ENCODE measurements at places on chromosomes 2 and 18. TPM values are rescaled to one million over a fixed set of nuclear protein-coding genes. Genes with fewer than 3 reads are reported as not detected.
A peak's percentile ranks its signal among the peaks of the same experiment; 100 is the strongest.

GRCh38 chr18:61173554-61173953 is 159.7 kb upstream of the CDH20 start:
- no peak for DNase-seq
- H3K27ac ChIP-seq, result no peak overlapping the region
- no peaks in the 10 kb centered on the region for H3K27me3 ChIP-seq
- no peak overlapping the region for H3K4me3 ChIP-seq

GRCh38 chr2:211162911-211163310 is 606.5 kb downstream of the CPS1 start:
- H3K27me3 ChIP-seq, result no peaks in the 10 kb centered on the region
- no peaks in the 10 kb centered on the region for H3K4me1 ChIP-seq
- no peaks in the 10 kb centered on the region for H3K36me3 ChIP-seq

DNA sequence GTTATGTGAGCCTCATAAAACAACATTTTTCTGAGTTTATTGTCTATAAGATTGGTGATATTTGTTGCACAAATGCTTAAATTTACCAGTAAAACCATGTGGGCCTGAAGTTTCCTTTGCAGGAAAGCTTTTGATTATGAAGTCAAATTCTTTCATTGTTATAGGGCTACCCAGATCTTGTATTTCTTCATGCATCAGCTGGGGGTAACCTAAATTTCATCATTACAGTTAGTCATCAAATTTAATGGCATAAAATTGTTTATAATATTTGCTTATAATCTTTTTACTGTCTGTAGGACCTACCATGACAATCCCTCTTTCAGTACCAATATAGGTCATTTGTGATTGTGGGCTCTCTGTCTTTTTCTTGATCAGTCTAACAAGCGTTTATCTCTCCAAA is 47.8 kb downstream of the SMAD2 start:
- H3K27me3 ChIP-seq, result no peaks in the 10 kb centered on the region
- no peaks in the 10 kb centered on the region for H3K4me1 ChIP-seq
- no peak overlapping the region for H3K27ac ChIP-seq
- H3K4me3 ChIP-seq, result no peak overlapping the region

GRCh38 chr2:103335403-103335802 is 573.6 kb downstream of the TMEM182 start:
- no peak overlapping the region for H3K27ac ChIP-seq
- DNase-seq, result no peak
- H3K27me3 ChIP-seq, result no peaks in the 10 kb centered on the region
- H3K4me1 ChIP-seq, result no peaks in the 10 kb centered on the region
- no peak overlapping the region for H3K4me3 ChIP-seq

DNA sequence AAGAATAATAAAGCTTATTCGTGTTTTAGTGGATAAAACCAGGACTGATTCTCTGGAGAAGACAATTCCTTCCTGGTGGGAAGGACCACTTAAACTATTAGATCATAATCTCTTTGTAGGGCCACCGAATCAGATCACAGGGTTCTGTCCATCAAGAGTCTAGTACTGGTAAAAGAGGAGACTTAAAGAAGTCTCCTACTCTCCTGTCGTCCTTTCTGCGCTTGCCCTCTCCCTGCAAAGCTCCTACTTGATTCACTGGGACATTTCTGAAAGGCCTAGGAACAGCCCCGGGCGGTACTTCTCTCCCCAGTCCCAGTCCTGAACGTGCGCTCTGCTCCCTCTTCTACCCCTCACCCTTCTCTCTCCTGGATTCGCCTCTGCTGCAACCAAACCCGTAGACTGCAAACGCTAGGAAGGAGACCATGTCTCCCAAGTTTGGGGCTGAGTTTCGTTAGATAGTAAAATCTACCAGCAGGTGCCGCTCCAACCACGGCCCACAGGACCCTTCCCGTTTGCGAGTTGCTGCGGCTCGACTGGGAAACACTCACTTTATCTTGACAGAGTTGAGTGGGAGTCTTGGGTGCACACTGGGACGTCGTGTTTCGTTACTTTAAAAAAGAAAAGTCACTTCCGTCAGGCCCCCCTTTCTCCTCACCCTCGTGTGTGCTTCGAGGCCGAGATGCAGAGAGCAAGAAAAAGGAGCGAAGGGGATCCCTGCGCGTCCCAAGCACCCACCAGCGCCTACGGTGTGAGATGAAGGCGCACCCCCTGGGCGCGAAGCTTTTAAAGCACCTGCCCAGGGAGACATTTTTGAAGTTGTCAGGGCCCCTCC is 923 bp downstream of the FIGLA start:
- H3K4me3 ChIP-seq, result peak overlapping the region; percentile 43
- peaks cover 5% of the 10 kb centered on the region for H3K27me3 ChIP-seq
- no peaks in the 10 kb centered on the region for H3K4me1 ChIP-seq
- no peak overlapping the region for H3K27ac ChIP-seq

- H3K36me3 ChIP-seq, result no peaks in the 10 kb centered on the region
- H3K4me1 ChIP-seq, result no peaks in the 10 kb centered on the region
- DNase-seq, result no peak
Measured at GRCh38 chr18:31057051-31057450, 14.5 kb upstream of the DSC3 start.

DNA sequence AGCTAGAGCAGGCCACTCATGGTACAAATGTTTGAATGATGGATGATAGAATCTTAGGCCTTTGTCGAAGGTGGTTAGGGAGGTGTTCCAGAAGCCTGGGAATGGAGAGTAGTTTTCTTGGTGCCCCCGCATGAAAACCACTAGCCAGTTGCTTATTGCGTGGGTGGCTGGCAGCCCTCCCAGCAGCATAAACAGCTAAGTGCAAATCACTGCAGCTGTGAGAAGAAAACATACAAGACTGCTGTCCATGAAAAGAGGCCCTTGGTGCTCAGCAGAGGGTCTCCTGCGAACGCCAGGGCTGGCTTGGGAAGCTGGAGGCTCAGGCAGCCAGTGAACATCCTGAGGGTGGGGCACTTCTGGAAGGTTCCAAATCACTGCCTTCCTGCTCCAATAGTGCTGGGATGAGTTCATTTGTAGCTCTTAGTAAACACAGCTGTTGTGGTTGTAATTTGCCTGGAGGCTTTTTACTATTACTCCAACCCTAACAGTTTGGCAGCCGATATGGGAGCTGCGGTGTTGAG is 118.8 kb downstream of the MGAT5 start:
- H3K4me1 ChIP-seq, result no peaks in the 10 kb centered on the region
- no peak overlapping the region for H3K4me3 ChIP-seq
- H3K36me3 ChIP-seq, result no peaks in the 10 kb centered on the region
- no peak for DNase-seq
- H3K27ac ChIP-seq, result no peak overlapping the region
- no peaks in the 10 kb centered on the region for H3K27me3 ChIP-seq

- H3K4me3 ChIP-seq, result no peak overlapping the region
- DNase-seq, result no peak
- H3K27me3 ChIP-seq, result no peaks in the 10 kb centered on the region
- no peaks in the 10 kb centered on the region for H3K4me1 ChIP-seq
Measured at GRCh38 chr2:58215429-58215828, 25.7 kb downstream of the FANCL start.

- no peak overlapping the region for H3K27ac ChIP-seq
- no peaks in the 10 kb centered on the region for H3K27me3 ChIP-seq
- H3K4me1 ChIP-seq, result no peaks in the 10 kb centered on the region
- no peaks in the 10 kb centered on the region for H3K36me3 ChIP-seq
- DNase-seq, result no peak
Measured at GRCh38 chr2:162477011-162477410, 133.1 kb downstream of the GCA start.

DNA sequence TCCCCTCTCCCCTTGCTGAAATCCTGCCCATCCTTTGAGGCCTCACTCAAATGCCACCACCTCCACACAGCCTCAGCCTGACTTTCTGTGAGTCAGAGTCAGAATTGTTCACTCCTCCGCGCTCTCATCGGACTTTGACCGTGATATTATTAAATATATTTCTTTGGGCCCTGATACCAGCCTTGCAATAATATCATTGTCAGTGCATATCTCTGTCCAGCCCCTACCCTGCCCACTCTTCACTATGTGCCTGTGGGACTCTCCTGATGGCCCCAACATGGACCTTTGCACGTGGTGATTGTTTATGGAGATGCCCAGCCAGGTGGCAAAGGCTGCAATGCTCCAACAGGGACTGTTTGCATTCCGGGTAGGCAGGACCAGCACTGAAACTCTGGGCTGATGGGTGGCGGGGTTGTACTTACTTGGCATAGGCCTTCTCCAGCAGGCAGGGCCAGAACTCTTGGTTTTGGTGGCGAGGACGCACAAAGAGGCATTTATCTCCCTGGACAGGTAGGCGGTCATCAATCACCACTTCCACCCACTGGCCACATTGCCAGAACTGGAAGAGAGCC is 37.3 kb downstream of the CAPN13 start:
- DNase-seq, result no peak
- H3K4me1 ChIP-seq, result no peaks in the 10 kb centered on the region
- no peaks in the 10 kb centered on the region for H3K36me3 ChIP-seq
- H3K4me3 ChIP-seq, result no peak overlapping the region
- H3K27ac ChIP-seq, result no peak overlapping the region

- no peak for DNase-seq
- no peaks in the 10 kb centered on the region for H3K4me1 ChIP-seq
- no peak overlapping the region for H3K4me3 ChIP-seq
- no peaks in the 10 kb centered on the region for H3K27me3 ChIP-seq
- no peak overlapping the region for H3K27ac ChIP-seq
- H3K36me3 ChIP-seq, result no peaks in the 10 kb centered on the region
Measured at GRCh38 chr2:186516396-186516795, 30.3 kb downstream of the ZC3H15 start.

- no peaks in the 10 kb centered on the region for H3K27me3 ChIP-seq
- no peaks in the 10 kb centered on the region for H3K36me3 ChIP-seq
- H3K4me1 ChIP-seq, result no peaks in the 10 kb centered on the region
- no peak for DNase-seq
- no peak overlapping the region for H3K4me3 ChIP-seq
Measured at GRCh38 chr18:37537868-37538525, 27.6 kb downstream of the CELF4 start.

- H3K4me1 ChIP-seq, result no peaks in the 10 kb centered on the region
- H3K36me3 ChIP-seq, result no peaks in the 10 kb centered on the region
- H3K27me3 ChIP-seq, result no peaks in the 10 kb centered on the region
- DNase-seq, result peak; percentile 24
- H3K4me3 ChIP-seq, result peak within 1 kb of the TSS; percentile 61
Measured at GRCh38 chr2:200585730-200586643, at the start of gene AOX1. Gene AOX1, plus strand, starts transcription at chr2:200586014. Its CDS starts 95 bp downstream, at chr2:200586109.

GRCh38 chr2:161120775-161121174 is 39.5 kb upstream of the TANK start:
- no peaks in the 10 kb centered on the region for H3K4me1 ChIP-seq
- no peak overlapping the region for H3K27ac ChIP-seq
- no peak for DNase-seq
- no peaks in the 10 kb centered on the region for H3K36me3 ChIP-seq

DNA sequence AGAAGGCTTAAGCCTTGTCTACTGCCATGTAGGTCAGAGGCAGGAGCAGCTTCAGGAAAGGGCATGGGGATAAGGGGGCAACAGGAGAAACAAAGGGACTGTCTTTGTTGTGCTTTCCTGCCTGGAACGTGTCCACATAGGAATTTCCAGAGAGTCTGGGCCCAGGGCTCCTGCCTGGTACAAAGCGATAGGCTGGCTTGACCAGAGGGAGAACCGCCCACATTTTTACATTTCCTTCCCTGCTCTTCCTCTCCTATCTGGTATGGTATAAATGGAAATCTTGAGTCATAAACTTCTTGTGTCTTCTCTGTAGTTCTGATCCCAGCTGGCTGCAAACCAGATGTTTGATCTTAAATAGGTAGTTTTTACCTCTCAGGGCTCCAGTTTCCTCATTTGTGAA is 414.8 kb downstream of the HRH4 start:
- H3K27ac ChIP-seq, result no peak overlapping the region
- H3K4me3 ChIP-seq, result no peak overlapping the region
- H3K4me1 ChIP-seq, result no peaks in the 10 kb centered on the region
- no peak for DNase-seq
- no peaks in the 10 kb centered on the region for H3K27me3 ChIP-seq

DNA sequence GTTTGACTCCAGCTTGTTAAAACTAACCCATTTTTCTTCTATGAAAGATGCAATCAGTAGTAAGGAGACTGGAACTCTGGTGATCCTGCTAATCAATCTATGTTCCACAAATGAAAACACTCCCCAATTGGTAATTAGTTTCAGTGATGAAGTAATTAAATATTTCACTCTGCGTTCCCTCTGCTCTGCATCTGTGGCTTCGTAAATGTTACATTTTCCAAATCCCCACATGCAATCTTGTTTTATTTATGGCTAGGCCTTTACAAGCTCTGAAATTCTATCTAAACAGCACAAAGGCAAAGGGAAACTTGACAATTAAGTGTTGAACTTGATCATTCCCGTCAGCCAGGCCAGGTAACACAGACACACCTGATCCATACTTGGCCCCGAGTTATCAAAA is 231.4 kb upstream of the OSR1 start:
- no peak for DNase-seq
- H3K27ac ChIP-seq, result no peak overlapping the region
- no peak overlapping the region for H3K4me3 ChIP-seq
- H3K36me3 ChIP-seq, result no peaks in the 10 kb centered on the region
- H3K27me3 ChIP-seq, result no peaks in the 10 kb centered on the region

GRCh38 chr2:25497918-25498407 is 156.2 kb upstream of the DNMT3A start:
- no peaks in the 10 kb centered on the region for H3K4me1 ChIP-seq
- no peaks in the 10 kb centered on the region for H3K27me3 ChIP-seq
- no peak for DNase-seq
- no peak overlapping the region for H3K4me3 ChIP-seq
- H3K36me3 ChIP-seq, result no peaks in the 10 kb centered on the region

DNA sequence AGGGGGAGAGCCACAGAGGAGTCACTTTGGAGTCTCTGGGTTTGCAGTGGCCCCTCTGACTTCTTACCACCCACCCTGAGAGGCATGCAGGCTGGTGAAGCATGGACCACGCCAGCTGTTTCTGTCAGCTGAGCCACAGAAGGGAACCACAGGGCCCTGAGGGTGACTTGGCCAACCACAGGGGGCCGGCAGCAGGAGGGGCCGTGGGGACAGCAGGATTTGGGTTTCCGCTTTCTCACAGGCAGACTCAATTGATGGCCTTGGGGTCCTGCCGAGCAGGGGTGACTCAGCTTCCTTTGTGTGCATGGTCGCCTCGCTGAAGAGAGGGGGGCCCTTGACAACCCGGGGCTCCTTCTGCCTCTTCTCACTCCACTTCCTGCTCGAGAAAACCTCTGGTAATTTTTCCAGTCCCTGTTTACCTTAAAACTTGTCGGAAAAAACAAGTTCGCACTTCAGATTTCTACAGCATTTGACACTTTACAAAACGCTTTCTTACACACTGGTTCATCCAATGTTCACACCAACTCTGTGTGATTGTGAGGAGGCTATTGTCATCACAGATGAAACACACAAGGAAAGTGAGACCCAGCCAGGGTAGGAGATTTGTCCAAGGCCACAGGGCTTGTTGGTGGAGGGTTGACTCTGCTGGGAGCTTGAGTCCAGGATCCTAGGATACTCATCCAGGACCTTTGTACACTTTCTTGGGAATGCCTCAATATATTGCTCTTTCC is 311.2 kb downstream of the LPIN1 start:
- H3K27ac ChIP-seq, result no peak overlapping the region
- no peaks in the 10 kb centered on the region for H3K27me3 ChIP-seq
- H3K4me1 ChIP-seq, result peaks cover 6% of the 10 kb centered on the region
- no peak for DNase-seq
- no peaks in the 10 kb centered on the region for H3K36me3 ChIP-seq

APOB gene
- total RNA-seq, result not detected

CD226 gene
- total RNA-seq, result 87.7 TPM

ZEB2 gene
- 534 TPM for total RNA-seq

OTOS gene
- total RNA-seq, result not detected

LYPD6 gene
- not detected for total RNA-seq

FBXO41 gene
- total RNA-seq, result 17.7 TPM

MREG gene
- total RNA-seq, result 6.4 TPM

Data from naive thymus-derived CD4-positive, alpha-beta T cell (primary cell).